GM03348 (cell line): ENCODE measurements at places on chromosomes 12 and 14.

DNA sequence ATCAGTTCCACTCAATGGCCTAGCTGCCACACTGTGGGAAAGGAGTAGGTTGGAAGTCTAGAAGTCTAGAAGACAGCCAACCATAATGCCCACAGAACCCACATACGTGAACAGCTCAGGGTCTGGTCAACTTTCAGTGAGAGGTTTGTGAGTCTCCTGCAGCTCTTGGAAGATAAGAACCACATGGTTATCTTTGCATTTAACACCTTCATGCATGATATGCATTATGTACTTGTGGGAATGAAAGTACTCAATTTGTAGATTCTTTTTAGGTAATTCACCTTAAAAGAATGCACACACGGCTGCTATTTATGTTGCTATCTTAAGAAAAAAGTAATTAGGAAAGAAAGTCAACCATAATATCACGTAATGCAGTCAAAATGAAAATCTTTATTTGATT is 126.7 kb downstream of the ESRRB start:
- DNase-seq = no peak

DNA sequence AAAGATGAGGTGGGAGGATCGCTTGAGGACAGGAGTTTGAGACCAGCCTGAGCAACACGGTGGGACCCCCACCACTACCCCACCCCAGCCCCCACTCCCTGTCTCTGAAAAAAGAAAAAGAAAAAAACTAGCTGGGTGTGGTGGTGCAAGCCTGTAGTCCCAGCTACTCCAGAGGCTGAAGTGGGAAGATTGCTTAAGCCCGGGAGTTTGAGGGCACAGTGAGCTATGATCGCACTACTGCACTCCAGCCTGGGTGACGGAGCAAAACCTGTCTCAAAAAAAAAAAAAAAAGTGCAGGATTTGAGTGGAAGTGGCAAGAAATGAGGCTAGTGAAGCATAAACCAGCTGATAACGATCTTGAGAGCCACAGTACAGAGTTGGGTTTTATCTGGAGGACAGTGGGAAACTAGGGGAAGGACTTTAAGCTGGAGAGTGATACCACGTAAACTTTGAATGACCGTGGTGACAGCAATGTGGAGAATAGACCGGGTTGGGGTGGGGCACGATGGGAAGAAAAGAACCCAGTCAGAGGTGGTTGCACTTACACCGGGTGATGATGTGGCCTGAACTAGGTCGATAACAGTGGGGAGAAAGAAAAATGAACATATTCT is 85.3 kb downstream of the TMEM260 start:
- no peak for DNase-seq

DNA sequence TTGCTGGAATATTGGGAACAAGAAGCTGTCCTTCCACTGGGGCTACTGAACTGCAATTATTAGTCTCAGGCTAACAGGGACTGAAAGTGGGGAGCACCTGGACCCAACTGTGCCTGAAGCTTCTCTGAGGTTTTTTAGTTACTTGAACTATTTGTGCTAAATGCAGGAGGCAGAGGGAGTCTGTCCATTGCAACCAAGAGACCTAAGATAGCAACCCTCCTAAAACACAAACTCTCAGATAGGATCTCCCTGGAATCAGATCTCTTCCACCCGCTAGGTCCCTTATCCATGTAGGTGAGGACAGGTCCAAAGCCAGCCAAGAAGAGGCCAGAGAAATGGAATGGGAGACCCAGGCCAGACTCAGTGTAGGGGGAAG is 58.1 kb downstream of the NCOR2 start:
- no peak for DNase-seq

- DNase-seq = no peak
Measured at GRCh38 chr12:53424626-53425514, 1.2 kb downstream of the AMHR2 start.
